ENCODE measurements at places on chromosomes 2 and 18.

- no peak for DNase-seq
Measured at GRCh38 chr2:96501471-96501874, 3.7 kb downstream of the NEURL3 start.

GRCh38 chr2:151757861-151758260 is 23.6 kb upstream of the NEB start:
- DNase-seq = no peak

- DNase-seq = no peak
Measured at GRCh38 chr2:182509216-182509615, 82.4 kb upstream of the PDE1A start.

DNA sequence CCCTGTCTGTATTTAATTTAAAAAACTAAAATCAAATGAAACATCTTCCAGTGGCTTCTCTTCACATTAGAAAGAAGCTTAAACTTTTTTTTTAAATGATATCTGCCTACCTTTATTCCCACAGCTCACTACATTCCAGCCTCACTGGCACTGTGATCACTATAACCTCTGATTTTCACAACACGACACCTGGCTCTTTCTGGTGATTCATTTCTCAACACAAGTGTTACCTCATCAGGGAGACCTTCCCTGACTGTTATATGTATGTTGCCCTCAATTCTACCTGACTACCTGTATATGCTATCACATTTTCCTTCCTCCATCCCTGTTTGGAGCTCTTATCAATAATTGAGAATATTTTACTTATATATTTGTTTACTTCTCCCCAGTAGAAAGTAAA is 76.6 kb downstream of the BAZ2B start:
- DNase-seq = no peak

DNA sequence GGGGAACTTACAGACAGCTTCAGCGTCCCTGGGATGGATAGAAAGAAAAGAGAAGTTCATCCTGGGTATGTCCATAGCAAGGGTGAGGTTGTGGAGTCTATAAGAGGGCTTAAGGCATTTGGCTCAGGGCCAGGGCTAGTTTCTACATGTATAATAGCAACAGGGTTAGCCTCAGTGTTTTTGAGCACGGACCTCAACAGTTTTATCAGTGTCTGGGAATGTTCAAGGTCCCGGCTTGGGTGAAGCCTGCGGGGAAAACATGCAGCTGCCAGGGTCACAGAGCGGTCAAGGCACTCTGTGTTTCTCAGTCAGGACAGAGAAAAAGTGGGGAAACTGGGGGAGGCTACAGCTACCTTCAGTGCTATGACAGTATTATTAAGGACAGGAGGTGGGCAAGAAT is 427.7 kb upstream of the HS6ST1 start:
- DNase-seq = no peak

DNA sequence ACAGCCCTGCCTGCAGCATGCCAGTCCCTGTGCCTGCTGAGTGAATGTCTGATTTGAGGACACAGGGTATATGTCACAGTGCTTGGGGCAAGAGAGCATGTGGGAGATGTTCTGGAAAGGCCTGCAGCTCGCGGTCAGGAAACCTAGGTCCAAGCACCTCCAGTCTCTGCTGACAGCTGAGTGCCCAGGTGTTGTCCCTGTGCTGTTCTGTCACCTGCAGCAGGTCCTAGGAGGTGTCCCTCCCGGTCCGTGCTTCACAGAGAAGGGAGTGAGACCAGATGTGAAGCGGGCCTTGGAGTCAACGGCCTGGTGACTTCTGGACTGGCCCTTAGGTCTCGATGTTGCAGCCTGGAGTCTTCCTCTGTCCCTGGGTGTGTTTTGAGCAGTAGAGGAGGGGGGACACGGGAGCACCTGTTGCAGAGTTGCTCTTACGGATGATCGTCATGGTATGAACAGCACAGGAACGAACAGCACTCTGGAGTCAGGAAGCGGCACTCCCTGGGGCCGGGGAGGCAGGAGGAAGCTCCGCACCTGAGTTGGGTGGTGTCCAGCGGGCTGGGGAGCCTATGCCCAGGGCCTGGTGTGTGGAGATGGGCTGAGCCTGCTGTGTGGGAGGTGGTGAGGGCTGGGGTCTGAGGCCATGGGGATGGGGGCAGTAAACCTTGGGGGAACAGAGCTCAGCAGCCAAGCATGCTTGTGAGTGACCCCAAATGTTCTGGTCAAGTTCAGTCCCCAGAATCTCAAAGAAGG is 21.6 kb upstream of the ARHGEF4 start:
- DNase-seq = no peak

- DNase-seq = no peak
Measured at GRCh38 chr2:11480859-11481258, 14.9 kb upstream of the E2F6 start.

GRCh38 chr2:162244541-162245031 is 1.3 kb upstream of the FAP start:
- no peak for DNase-seq

DNA sequence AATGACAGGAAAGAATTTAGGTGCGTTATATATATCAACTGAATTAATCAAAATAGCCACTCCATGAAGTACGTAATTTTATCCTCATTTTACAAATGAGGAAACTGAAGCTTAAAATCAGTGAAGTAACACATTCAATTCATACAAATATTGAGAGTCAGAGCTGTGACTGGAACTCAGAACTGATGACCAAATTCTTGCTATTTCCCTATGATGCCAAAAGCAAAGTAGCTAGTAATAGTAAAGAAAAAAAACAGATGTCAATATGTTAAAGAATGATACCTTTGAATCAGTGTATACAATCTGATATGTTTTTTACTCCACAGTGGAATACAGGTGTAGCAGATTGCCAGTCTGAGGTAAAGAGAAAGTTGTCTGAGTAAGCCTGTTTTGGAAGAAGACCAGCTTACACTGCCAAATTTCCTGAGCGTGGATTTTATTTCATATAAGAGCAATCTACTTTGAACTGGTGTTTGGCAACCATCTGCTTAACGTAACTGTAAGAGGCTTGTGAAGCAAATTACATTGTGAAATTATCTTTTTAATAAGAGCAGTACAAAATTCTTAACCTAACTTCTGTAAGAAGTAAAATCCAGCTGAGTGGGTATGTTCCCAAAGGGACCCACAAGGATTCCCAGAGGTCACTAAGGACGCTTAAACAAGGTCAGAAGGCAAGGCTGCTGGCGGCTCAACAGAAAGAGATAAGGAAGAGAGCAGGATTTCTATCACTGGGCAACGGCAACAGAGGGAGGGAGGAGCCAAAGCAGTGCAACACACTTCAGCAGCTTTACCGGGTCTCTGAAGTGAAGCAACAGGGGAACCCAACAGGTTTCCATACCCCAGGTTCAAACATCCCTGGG is 85.6 kb downstream of the IKZF2 start:
- no peak for DNase-seq

DNA sequence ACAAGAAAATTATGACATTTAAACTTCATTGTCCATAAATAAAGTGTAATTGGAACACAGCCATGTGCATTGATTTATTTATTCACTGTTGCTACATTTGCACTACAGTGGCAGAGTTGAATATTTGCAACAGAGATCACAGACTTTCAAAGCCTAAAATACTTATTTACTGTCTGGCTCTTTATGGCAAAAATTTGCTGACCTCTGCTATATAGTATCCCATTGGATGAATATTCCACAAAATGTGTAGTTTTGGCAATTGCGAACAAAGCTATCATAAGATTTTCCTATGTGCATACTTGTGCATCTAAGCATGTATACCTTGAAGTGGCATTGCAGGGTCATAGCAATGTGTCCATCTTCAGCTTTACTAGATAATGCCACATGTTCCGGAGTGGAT is 32.1 kb downstream of the CCDC85A start:
- DNase-seq = no peak

GRCh38 chr18:48940854-48941611 is 9.7 kb downstream of the SMAD7 start:
- peak; percentile 62 for DNase-seq

DNA sequence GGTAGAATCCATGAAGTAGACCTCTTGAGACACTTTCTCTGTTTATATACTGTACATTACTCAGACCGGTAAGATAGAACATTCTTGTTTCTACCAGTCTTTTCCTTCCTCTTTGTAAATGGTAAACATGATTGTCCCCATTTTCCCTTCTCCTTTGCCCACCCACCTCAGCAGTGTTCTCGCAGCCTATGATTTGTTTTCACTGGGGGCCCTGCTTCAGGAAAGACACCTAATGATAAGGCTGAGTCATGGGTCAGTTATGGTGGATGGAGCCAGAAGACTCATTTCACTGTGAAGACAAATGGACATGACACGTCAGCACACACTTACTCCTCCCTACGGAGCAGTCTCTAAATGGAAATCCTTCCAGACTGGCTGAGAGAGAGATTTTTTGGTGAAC is 23.7 kb downstream of the CENPO start:
- DNase-seq = no peak

GRCh38 chr2:85016446-85016845 is 45.5 kb downstream of the KCMF1 start:
- DNase-seq = no peak

DNA sequence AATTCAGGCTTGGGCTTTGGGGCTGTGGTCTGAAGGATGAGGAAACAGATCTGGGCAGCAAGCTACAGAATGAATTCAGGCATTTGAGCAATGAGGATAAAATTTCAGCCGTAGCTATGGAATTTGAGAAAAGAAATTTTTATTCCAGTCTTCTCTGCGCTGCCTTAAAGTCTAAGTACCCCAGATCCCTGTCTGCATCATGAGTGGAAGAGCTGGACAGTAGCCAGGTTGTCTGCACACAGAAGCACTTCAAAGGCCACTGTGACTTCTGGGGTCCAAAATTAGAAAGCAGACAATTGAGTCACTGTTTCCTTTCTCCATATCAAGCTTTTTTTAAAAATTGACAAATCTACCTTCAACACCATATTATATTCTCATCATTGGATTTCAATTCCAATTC is 787.6 kb upstream of the GCFC2 start:
- no peak for DNase-seq

GRCh38 chr2:176120364-176121189 is 1.9 kb upstream of the HOXD9 start:
- DNase-seq = no peak

- no peak for DNase-seq
Measured at GRCh38 chr2:146317959-146318358, 1526.9 kb upstream of the ACVR2A start.

- DNase-seq = no peak
Measured at GRCh38 chr2:210442878-210443277, 33.7 kb downstream of the LANCL1 start.

DNA sequence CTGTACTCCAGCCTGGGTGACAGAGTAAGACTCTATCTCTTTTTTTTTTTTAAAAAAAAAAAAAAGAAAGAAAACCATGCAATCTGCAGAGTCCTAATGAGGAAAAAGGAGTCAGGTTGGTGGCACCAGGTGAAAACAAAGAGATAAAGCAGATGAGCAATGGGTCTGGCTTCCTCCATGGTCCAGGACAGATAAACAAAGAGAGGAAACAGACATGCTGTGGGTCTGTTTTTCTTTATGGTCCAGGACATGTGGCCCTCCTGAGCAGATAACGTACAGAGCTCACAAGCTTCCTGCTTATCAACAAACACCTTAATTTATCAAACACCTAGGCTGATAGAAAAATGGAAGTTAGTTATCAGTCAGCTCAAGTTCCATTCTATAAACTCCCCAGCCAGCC is 24.4 kb upstream of the TUBB6 start:
- DNase-seq = no peak

DNA sequence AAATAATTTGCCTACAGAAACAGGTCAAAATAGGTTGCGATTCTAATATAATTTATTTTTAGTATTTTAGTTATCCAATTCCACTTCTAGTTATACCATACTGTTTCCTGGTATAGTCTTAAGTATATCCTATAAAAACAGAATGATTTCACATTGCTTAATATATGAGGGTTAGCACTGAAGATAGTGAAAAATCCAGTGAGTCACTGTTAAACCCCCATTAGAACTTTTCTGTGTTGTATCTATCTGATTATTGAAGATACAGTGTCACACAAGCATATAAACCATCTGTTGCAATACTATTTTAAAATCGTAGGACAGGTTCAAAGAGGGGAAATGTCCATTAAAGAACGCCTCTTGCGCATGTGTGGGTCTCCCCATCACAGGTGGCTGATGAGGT is 110.0 kb downstream of the FEZ2 start:
- DNase-seq = no peak

GRCh38 chr2:42925742-42926433 is 133.5 kb upstream of the HAAO start:
- no peak for DNase-seq

DNA sequence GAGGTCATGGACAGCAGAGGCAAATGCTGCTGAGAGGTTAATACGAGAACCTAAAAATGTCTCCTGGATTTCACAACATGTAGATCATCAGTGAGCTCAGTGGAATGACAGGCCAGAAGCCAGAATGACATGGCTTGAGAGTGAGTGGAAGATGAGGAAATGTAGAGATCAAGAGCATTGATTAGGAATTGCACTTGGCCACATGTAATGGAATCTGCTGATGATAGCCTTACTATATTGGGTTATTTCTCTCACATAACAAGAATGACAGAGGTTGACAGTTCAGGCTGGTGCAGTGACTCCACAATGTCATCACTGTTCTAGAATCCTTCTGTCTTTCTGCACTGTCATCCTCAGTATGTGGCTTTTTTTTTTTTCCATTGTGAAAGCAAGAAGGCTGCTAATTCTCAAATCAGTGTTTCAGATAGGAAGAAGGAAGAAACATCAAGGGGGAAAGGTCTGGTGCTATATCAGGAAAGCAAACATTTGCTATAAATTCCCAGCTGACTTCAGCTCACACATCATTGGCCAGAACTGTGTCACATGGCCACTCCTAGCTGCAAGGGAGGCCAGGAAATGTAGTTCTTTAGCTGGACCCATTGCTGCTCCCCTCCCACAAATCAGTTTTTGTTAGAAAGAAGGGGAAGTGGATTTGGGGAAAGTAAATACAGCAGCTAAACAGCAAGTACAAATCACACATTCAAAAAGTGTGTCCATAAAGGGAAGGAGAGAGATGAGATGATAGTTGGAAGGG is 127.2 kb downstream of the FAM161A start:
- no peak for DNase-seq

DNA sequence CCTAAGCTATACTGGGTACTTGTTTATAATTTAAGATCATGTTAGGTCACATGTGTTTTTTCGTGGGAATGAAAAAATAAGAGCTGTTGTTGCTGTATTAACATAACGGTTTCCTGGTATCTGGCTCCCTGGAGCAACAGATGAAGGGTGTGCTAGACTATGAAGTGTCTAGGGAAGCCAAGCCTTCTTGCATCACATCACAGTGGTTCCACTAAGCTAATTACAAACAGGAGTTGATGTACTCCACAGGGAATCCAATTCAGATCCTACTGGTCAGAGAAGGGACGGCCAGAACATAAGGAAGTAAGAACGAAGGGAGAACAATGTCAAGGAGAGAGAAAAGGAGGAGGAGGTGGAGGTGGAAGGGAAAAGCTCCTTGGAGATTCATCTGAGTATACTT is 193.0 kb upstream of the CYP26B1 start:
- no peak for DNase-seq

DNA sequence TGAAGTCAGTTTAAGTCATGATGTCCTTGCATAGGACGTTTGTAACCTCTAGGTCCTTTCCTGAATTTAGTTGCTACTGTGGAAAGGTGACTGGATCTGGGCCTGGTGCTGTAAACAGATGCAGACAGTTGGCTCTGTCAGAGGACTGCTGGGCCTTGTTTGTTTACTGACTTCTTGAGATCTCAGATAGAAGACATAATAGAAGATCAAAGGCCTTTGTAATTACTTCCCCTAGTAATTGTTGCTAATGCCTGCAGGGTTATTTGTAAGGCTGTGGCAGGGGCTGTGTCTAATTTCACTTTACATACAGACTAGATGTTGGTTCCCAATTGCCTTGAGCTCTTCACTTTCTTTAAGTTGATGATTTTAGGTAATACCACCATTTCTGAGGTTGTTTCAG is 42.5 kb downstream of the LYPD6B start:
- no peak for DNase-seq

Data from activated CD8-positive, alpha-beta memory T cell treated with anti-CD3 and anti-CD28 coated beads for 48 hours (primary cell).